Effector CD4-positive, alpha-beta T cell (primary cell): ENCODE measurements at places on chromosomes 12 and 14.

DNA sequence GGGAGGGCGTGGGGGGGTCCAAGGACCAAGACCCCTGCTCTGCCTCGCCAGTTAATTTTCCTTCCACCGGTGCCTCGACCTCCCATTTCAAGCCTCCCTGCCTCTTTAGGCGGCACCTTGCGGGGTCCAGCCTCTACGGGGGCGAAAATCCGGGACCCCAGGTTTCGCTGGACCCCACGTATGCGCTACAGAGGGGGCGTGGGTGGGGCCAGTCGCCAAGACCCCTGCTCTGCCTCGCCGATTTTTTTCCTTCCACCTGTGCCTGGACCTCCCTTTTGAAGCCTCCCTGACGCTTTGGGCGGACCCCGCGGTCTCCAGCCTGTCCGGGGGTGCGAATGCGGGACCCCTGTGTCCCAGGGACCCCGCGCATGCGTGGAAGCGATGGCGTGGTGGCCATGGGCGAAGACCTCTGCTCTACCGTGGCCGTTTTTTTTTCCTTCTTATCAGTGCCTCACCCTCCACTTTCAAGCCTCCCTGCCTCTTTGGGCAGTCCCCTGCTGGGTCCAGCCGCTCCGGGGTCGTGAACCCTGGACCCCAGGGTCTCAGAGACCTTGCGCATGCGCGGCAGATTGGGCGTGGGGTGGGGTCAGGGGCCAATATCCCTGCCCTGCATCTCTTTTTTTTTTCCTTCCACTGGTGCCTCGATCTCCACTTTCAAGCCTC, 324.2 kb downstream of the ALG10 start:
- no peak for DNase-seq

GRCh38 chr14:91392623-91393303, 24.9 kb downstream of the CCDC88C start:
- no peak for DNase-seq

DNA sequence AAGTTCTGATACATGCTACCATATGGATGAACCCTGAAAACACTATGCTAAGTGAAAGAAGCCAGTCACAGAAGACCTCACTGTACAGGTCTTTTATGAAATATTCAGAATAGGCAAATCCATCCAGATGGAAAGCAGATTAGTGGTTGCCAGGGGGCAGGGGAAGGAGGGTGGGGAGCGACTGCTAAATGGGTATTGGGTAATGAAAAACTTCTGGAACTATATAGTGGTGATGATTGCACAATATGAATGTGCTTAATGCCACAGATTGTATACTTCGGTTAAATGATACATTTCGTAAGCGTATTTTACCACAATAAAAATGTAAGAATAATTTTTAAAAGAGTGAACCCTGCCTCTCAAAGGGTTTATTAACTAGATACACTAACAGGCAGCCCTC, 11.8 kb upstream of the KSR2 start:
- no peak for DNase-seq

DNA sequence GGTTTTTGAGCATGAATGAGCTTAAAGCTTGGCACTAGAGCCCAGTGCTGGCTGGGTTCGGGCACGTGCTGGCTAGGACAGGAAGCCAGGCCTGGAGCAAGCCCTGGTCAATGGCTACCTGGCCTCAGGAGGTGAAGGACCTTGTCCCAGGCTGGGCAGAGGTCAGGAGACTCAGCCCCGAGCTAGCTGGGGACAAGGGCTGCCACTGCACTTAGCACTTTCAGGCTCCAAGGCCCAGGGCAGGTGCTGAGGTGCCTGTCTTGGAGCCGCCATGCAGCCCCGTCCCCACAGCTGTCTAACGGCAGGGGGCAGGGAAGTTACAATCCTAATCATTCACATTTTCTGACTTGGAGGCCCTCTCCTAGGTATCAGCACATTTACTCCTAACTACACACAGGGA, 4.3 kb upstream of the AQP6 start:
- DNase-seq = no peak
